ENCODE measurements at places on chromosomes 1 and 21.
A peak's percentile ranks its signal among the peaks of the same experiment; 100 is the strongest.

- H3K36me3 ChIP-seq = peaks cover 46% of the 10 kb centered on the region
- H3K27ac ChIP-seq = no peak overlapping the region
- no peak overlapping the region for H3K4me3 ChIP-seq
- no peaks in the 10 kb centered on the region for H3K4me1 ChIP-seq
- DNase-seq = no peak
- no peaks in the 10 kb centered on the region for H3K27me3 ChIP-seq
Measured at GRCh38 chr1:108149796-108150467, 50.2 kb downstream of the SLC25A24 start.

DNA sequence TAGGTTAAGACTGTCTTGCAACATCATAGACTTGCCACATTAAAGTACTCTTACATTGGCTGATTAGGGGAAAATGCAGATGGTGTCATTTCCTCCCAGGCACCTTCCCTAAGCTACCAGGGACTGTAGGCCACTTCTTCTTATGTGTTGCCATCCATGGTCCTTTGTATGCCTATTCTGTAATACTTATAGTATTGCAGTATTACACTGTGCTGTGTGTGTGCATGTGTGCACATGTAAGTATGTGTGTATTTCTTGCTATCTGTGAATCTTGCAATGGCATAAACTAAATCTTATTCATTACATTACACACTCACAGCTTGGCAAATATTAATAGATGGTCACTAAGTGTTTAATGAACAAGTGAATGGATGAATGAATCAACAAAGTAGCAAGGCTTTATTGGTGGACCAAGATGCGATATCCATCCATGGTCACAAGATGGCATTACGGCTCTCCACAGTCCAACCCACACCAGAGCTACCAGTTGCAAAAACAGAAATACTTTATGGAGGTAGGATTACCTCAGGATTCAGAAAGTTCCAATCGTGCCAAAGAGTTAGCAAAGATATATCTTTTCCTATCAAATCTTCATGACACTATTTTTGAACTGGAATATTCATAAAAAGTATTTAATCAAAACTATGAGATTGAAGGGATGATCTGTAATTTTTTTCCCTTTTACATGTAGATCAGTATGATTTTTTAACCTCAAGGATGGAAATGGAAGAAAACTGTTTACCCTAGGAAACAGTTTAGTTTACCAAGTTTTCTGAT is 160.2 kb downstream of the DENND1B start:
- no peak overlapping the region for H3K4me3 ChIP-seq
- peaks cover 5% of the 10 kb centered on the region for H3K36me3 ChIP-seq
- H3K27me3 ChIP-seq = no peaks in the 10 kb centered on the region
- DNase-seq = peak; percentile 38
- no peak overlapping the region for H3K27ac ChIP-seq

- no peak overlapping the region for H3K4me3 ChIP-seq
- H3K27me3 ChIP-seq = no peaks in the 10 kb centered on the region
- DNase-seq = no peak
- H3K4me1 ChIP-seq = no peaks in the 10 kb centered on the region
- H3K27ac ChIP-seq = no peak overlapping the region
Measured at GRCh38 chr1:69794831-69795230, 227.1 kb downstream of the LRRC7 start.

GRCh38 chr1:169745015-169745861 is 11.4 kb upstream of the SELE start:
- H3K36me3 ChIP-seq = no peaks in the 10 kb centered on the region
- H3K4me3 ChIP-seq = no peak overlapping the region
- no peak overlapping the region for H3K27ac ChIP-seq
- DNase-seq = no peak
- no peaks in the 10 kb centered on the region for H3K4me1 ChIP-seq

GRCh38 chr1:160376525-160377131 is 9.8 kb downstream of the NHLH1 start:
- H3K4me3 ChIP-seq = no peak overlapping the region
- DNase-seq = peak; percentile 33
- H3K27me3 ChIP-seq = no peaks in the 10 kb centered on the region
- H3K4me1 ChIP-seq = peaks cover 11% of the 10 kb centered on the region
- H3K27ac ChIP-seq = no peak overlapping the region
- H3K36me3 ChIP-seq = no peaks in the 10 kb centered on the region

DNA sequence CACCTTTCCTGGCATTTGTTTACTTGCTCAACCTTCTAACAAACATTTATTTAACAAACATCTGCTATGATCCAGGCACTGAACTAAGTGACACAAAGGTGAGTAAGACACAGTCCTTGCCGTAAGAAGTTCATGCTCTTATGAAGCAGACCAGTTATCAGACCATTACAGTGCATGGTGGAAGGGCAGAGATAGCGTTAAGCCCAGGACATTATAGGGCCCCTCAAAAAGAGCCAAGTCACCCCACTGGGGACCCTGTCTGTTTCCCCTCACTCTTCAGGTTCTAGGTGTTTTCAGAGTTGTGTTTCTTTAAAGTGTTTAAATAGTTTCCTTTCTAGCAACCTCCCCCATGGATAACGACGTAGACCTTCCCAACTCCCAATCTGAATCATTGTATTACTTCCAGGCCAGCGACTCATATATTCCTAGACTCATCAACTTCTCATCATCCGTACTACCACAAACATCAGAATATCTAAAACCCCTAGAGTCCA is 39.3 kb downstream of the TCP10L start:
- DNase-seq = no peak
- no peak overlapping the region for H3K27ac ChIP-seq
- H3K36me3 ChIP-seq = no peaks in the 10 kb centered on the region
- H3K4me3 ChIP-seq = no peak overlapping the region
- H3K27me3 ChIP-seq = no peaks in the 10 kb centered on the region

DNA sequence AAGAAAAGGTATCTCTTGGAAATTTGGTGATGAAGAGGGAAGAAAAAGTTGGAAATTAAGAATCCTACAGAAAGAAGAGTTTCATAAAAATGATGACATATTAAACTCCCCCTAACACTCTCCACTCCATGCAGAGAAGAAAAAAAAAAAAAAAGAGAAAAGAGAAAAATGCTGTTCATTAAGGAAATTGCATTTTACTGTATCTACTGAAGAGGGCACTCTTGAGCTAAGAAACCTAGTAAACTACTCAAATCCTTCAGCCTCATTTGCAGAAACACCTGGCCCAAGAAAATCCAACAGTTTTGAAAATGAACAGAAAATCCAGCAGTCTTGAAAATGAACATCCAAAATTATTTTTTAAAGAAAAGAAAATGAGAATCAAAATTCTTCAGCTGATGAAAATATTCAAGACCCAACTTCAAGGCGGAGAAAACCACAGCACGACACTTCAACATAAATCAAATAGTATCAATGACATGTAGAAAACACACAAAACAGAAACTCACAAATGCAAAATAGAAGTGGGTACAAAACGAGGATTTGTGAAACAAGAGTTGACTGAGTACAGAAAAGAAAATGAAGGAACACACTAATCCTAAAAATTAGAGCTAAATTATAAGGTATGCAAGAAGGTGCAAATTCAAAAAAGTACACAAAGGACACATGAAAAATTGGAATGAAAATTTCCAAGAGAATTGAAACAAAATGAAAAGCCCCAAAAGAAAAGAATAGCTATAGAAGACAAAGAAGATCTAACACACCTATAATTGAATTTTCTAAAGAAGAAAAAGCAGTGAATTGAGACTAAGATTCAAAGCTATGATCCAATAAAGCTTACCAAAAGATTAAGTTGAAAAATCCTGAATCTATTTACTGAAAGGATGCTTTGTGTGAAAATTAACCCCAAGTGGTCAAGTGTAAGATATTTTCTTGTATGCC is 73.2 kb upstream of the DNAJC6 start:
- H3K4me3 ChIP-seq = no peak overlapping the region
- H3K27ac ChIP-seq = no peak overlapping the region
- no peaks in the 10 kb centered on the region for H3K36me3 ChIP-seq
- no peak for DNase-seq

GRCh38 chr1:176058686-176059085 is 148.4 kb downstream of the COP1 start:
- no peak overlapping the region for H3K27ac ChIP-seq
- no peak for DNase-seq
- H3K4me3 ChIP-seq = no peak overlapping the region
- H3K27me3 ChIP-seq = no peaks in the 10 kb centered on the region
- peaks cover 3% of the 10 kb centered on the region for H3K4me1 ChIP-seq

DNA sequence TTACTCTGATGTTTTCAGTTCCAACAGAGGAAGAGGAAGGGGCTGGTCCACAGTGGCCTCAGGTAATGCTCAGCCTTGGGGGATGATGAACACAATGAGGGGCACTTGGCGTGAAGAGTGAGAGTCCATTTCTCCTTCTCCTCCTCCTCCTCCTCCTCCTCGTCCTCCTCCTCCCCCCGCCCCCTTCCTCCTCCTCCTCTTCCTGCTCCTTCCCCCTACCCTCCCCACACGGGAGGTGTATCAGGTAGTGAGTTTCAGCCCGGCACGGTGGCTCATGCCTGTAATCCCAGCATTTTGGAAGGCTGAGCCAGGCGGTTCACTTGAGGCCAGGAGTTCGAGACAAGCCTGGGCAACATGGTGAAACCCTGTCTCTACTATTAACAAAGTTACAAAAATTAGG is 17.3 kb upstream of the GPR157 start:
- no peak for DNase-seq
- H3K27ac ChIP-seq = no peak overlapping the region
- no peaks in the 10 kb centered on the region for H3K36me3 ChIP-seq
- H3K4me1 ChIP-seq = peaks cover 4% of the 10 kb centered on the region
- no peak overlapping the region for H3K4me3 ChIP-seq

- H3K27ac ChIP-seq = no peak overlapping the region
- H3K27me3 ChIP-seq = peaks cover 12% of the 10 kb centered on the region
- no peaks in the 10 kb centered on the region for H3K36me3 ChIP-seq
- no peak overlapping the region for H3K4me3 ChIP-seq
- no peak for DNase-seq
Measured at GRCh38 chr21:42657676-42658319, 4.4 kb downstream of the PDE9A start.

DNA sequence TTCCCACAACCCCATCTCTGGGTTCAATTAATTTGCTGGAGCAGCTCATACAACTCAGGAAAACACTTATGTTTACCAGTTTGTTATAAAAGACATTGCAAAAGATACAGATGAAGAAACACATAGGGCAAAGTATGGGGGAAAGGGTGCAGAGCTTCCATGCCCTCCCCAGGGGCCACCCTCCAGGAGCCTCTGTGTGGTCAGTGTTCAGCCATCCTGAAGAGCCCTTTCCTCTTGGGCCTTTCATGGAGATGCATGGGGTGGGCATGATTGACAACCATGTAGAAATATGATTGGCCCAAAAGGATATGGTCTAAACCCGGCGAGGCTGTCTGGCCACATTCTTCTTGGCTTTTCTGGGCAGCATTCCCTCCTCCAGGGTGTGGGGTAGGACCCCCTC is 56.8 kb upstream of the PDE9A start:
- H3K36me3 ChIP-seq = no peaks in the 10 kb centered on the region
- H3K4me1 ChIP-seq = no peaks in the 10 kb centered on the region
- no peak overlapping the region for H3K27ac ChIP-seq

- H3K36me3 ChIP-seq = no peaks in the 10 kb centered on the region
- no peak for DNase-seq
Measured at GRCh38 chr1:7584643-7585042, 186.5 kb upstream of the VAMP3 start.

- DNase-seq = no peak
- H3K27ac ChIP-seq = no peak overlapping the region
- H3K27me3 ChIP-seq = no peaks in the 10 kb centered on the region
- peaks cover 34% of the 10 kb centered on the region for H3K36me3 ChIP-seq
- no peaks in the 10 kb centered on the region for H3K4me1 ChIP-seq
Measured at GRCh38 chr1:33327587-33328325, 6.9 kb upstream of the A3GALT2 start.

GRCh38 chr1:69139007-69139406 is 428.7 kb upstream of the LRRC7 start:
- no peaks in the 10 kb centered on the region for H3K27me3 ChIP-seq
- H3K36me3 ChIP-seq = no peaks in the 10 kb centered on the region
- H3K27ac ChIP-seq = no peak overlapping the region
- no peak for DNase-seq

- H3K4me3 ChIP-seq = no peak overlapping the region
- H3K27me3 ChIP-seq = peaks cover 2% of the 10 kb centered on the region
- H3K36me3 ChIP-seq = no peaks in the 10 kb centered on the region
- DNase-seq = no peak
- no peak overlapping the region for H3K27ac ChIP-seq
- H3K4me1 ChIP-seq = no peaks in the 10 kb centered on the region
Measured at GRCh38 chr1:55839221-55839620, 624.1 kb upstream of the USP24 start.

GRCh38 chr1:107782217-107782845 is 182.6 kb downstream of the VAV3 start:
- no peaks in the 10 kb centered on the region for H3K27me3 ChIP-seq
- no peak overlapping the region for H3K27ac ChIP-seq
- no peak for DNase-seq
- no peak overlapping the region for H3K4me3 ChIP-seq

DNA sequence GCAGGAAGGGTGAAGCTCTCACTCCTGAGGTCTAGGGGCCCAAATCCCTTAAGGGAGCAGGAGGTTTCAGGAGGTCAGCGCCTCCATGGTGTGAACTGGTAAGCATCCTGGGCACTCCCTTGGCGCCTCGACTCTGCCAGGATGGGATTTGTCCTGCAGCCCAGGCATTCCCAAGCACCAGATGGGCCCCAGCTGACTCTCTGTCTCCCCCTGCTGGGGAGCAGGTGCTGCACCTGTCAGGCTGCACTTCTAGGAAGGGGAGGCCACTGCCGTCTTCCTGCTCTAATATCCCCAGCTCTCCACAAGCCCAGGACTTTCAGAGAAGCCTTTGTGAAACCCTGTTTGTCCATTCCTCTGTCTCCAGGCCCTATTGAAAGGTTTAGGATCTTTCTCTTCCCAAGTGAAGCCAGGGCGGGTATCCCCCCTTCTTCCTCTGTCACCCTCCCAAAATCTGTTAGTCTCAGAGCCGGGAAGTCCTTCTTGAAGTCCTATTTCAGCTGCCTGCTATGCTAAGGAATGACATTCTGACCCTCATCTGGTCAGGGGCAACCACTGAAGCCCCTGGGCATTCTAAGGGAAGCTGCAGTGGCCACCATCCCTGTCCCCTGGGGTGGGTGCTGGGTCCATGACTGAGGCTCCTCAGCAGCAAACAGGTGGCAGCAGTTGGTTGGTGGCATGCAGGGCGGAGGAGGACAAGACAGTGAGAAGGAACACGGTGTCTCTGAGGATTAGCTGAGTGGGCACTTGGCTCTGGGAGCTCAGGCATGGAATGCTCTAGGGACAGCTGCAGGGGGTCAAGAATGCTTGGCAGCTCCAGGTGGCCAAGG is 3.2 kb downstream of the MYBPH start:
- DNase-seq = peak; percentile 58
- no peaks in the 10 kb centered on the region for H3K36me3 ChIP-seq
- no peak overlapping the region for H3K4me3 ChIP-seq
- H3K4me1 ChIP-seq = no peaks in the 10 kb centered on the region
- no peaks in the 10 kb centered on the region for H3K27me3 ChIP-seq

GRCh38 chr1:233241759-233242158 is 53.8 kb downstream of the PCNX2 start:
- no peaks in the 10 kb centered on the region for H3K27me3 ChIP-seq
- no peak overlapping the region for H3K27ac ChIP-seq
- H3K4me1 ChIP-seq = no peaks in the 10 kb centered on the region
- H3K4me3 ChIP-seq = no peak overlapping the region
- H3K36me3 ChIP-seq = peaks cover 14% of the 10 kb centered on the region
- no peak for DNase-seq

All from activated CD4-positive, alpha-beta memory T cell treated with anti-CD3 and anti-CD28 coated beads for 36 hours (primary cell).